ENCODE measurements at places on chromosomes 7 and 10. TPM values are rescaled to one million over a fixed set of nuclear protein-coding genes. Genes with fewer than 3 reads are reported as not detected.

DNA sequence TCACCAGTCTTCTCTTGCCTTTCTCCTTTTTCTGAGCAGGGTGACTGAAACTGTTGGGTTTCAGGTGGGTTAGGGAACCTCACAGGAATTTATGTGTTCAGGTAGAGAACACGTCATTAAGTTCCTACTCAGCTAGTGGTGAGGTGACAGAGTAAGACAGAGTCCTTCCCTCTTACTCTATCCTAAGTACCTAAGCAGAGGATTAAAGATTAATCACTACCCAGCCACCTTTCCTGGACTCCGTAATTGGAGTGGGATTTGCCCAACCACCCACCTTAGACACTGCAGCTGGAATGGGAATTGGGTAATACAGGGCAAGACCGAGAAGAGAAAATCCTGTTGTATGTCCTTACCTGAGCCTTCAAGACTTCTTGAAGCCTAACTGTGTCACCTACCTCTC lies 158.1 kb downstream of the LRRC4 start:
- no peak overlapping the region for H3K27ac ChIP-seq
- no peak overlapping the region for H3K4me3 ChIP-seq
- DNase-seq = no peak
- no peaks in the 10 kb centered on the region for H3K36me3 ChIP-seq

- H3K27ac ChIP-seq = no peak overlapping the region
- DNase-seq = no peak
- peaks cover 4% of the 10 kb centered on the region for H3K27me3 ChIP-seq
- no peak overlapping the region for H3K4me3 ChIP-seq
- no peaks in the 10 kb centered on the region for H3K36me3 ChIP-seq
Observed at GRCh38 chr7:151825721-151826120, 51.2 kb downstream of the PRKAG2 start.

- H3K27ac ChIP-seq = peak overlapping the region; percentile 85
- H3K4me3 ChIP-seq = no peak overlapping the region
- no peaks in the 10 kb centered on the region for H3K36me3 ChIP-seq
- peaks cover 7% of the 10 kb centered on the region for H3K4me1 ChIP-seq
- no peaks in the 10 kb centered on the region for H3K27me3 ChIP-seq
- peak; percentile 73 for DNase-seq
Observed at GRCh38 chr10:93541402-93542357, 24.8 kb upstream of the FFAR4 start.

DNA sequence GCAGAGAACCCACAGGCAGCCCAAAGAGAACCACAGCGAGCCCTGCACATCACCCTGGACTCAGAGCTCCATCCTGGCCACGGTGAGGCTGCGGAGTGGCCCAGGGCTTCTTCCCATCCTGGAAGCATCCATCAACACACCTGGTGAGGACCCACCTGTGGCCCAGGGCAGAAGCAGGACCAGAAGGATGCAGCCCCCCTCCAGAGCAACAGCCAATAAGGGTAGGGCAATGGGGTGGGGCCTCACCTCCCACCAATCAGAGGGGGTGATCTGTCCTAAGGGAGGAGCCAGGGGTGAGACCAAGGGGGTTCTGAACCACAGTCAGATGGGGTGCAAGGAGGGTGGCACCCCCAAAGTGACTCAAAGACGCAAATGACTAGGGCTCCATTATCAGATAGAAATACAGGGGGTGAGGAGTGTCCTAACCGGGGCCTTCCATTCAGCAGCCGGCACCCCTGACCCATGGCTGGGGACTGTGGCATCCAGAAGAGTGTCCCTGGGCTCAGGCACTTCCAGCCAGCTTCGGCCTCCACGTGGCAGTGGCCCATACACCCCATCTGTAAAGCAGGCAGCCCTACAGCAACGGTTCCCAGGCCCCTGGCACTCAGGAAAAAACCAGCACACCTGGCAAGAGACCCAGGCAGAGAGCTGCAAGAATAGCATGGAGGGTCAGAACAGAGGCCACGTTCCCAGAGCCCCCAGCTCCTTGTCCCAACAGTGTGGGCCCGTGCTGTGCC lies 36.9 kb downstream of the STK32C start:
- peaks cover 22% of the 10 kb centered on the region for H3K27me3 ChIP-seq
- no peak overlapping the region for H3K4me3 ChIP-seq
- H3K36me3 ChIP-seq = peaks cover 5% of the 10 kb centered on the region

Gene CYP2C19
- total RNA-seq = not detected

Measured in glutamatergic neuron (in vitro differentiated cells).